MV-4-11 (cell line): ENCODE measurements at places on chromosomes 2 and 18.

GRCh38 chr2:109264595-109265328 lies 135.8 kb downstream of the SH3RF3 start:
- no peak for DNase-seq

DNA sequence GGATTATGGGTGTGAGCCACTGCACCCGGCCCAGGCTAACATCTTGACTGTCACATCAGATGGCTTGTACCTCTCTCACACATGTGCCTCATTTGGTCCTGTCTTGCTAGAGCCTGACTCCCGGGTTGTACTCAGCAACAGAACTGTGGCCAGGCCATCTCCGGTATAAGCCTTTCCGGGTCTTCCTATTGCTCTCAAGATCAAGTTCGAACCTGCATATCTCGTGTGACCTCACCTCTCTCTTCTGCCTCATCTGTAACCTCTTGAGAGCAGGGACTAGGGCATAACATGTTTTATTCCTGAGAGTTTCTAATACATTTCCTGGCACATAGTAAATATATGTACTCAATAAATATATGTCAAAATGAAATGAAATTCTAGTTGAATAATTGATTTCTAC lies 114.0 kb downstream of the ACAA2 start:
- no peak for DNase-seq

- DNase-seq: no peak
Measured at GRCh38 chr2:40396124-40396523, 55.8 kb downstream of the SLC8A1 start.

DNA sequence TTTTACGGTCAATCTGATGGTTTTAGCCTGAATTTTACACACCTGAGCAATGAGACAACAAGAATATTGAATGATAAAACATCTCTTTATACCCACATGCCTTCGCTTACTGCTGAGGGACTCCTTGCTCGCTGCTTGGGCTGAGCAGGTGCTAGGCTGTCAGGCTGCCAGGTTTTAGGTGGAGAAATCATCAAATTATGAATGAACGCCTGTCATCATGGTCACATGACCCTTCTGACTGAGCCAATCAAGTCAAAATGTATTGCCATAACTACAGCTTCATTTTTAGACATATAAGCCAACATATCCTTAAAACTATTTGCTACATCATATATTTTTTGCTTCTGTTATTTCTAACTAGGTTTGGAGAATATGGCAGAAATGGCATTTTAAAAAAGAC lies 274.0 kb downstream of the LNPK start:
- no peak for DNase-seq

- DNase-seq: no peak
Measured at GRCh38 chr2:104788742-104789455, 65.0 kb upstream of the POU3F3 start.

- no peak for DNase-seq
Measured at GRCh38 chr2:109164311-109164710, 35.3 kb downstream of the SH3RF3 start.

GRCh38 chr2:61340242-61340641 lies 130.6 kb downstream of the USP34 start:
- no peak for DNase-seq

DNA sequence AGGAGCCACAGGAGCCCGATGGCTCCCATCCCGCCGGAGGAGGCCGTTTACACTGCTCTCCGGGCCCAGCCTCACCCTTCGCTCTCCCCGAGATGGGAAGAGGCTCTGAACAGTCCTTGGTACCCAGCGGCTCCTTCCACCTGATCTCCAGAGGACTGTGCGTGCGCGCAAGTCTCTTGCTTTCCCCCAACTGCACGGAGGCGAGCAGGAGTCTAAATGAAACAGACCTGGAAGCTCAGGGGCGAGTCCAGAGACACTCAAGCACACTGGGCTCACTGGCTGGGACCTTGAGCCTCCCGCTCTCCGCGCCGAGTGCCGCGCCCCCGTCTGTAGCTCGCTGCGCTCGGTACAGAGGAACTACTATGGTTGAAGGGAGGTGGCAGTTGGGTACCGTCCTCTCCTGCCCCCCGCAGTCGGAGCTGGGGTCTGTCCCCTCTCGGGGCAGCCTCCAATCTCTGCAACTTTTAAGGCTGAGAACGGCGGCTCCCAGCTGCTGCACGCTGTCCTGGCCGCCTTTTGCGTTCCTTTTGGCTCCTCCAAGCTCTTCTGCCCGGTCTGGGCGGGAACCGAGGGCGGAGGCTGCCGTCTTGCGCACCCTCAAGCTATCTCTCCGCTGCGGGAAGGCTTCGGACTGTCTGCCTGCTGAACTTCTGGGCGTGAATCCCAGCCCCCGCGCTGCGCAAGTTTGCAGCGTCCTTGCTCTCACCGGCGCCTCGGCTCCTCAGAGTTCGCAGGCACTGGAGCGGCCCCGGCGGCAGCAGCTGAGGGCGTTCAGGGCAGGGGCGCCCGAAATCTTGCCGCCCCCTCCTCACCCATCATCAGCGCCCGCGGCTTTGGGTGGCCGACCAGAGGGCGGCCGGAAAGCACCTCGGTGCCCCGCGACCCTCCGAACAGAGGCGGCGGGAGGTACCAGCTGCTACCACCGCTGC lies 491 bp downstream of the ALK start:
- DNase-seq: no peak

DNA sequence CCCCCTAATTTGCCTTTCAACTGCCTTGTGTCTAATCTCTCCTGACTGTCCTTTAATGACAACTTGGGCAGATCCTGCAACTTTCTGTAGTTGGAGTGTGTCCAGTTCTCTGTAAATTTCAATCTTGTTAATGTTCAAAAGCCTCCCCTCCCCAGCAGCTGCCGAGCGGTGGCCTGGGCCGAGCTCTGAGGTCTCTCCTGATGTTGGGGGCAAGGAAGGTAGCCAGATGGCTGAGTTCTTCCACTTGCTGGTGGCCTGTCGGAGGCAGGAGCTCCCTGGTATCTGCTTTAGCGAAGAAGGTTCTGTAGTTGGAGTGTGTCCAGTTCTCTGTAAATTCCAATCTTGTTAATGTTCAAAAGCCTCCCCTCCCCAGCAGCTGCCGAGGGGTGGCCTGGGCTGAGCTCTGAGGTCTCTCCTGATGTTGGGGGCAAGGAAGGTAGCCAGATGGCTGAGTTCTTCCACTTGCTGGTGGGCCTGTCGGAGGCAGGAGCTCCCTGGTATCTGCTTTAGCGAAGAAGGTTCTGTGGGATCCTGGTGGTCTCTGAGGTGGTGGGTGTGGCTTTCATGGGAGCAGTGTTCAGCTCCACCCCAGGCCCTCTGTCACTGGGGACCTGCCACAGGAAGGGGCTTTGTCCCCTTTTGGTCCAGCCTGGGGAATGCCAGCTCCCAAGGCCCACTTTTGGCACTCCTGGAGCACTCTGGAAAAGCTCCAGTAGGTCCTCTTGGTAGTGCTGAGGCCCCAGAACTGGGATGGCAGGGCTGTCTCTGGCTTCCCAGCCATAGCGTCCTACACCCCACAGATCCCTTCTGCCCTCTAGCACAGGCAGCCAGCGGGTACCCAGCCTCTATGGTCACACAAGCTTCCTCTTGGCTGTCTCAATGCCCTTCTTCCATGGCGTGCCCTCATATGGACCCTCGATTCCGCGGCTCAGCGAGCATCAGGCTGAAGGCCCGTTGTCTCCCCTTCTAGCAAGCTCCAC lies 211.9 kb downstream of the ALPK2 start:
- no peak for DNase-seq

- DNase-seq: no peak
Measured at GRCh38 chr2:54708584-54709335, 14.7 kb upstream of the EML6 start.

DNA sequence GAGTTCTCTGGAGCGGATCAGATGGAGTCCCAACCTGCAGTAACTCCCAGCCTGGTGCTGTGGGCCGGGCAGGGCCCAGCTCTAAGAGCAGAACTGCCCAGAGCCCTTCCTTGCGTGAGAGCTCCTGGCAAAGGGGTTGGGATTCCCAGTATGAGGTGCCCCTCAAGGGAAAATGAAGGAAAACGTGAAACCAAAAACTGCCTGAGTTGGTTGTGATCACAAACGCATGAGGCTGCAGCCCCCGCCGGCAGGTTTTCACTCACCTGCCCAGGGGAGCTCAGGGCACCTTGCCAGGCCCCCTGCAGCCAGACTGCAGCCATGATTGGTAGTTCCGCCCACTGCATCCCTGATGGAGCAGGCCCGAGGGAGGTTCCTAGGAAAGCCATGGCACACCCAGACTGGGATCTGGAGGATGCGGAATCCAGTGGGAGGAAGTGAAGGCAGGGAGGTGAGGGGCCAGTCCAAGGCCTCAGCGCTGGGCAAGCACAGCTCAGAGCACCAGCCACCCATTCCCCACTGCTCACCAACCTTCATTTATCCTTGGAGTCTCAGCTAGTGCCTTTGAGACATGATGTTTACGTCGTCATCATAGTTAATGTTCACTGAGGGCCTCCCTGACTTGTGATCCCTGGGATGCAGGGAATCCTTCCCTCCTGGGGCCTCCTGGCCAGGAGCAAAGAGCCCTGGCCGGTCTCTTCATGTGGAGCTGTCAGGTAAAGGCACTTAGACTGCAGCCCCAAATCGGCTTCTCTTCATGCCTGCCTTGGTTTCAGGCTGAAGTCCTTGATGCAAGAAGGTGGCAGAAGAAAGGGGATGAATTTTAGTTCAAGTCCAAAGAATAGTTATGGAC lies 103.2 kb downstream of the INHBB start:
- no peak for DNase-seq

DNA sequence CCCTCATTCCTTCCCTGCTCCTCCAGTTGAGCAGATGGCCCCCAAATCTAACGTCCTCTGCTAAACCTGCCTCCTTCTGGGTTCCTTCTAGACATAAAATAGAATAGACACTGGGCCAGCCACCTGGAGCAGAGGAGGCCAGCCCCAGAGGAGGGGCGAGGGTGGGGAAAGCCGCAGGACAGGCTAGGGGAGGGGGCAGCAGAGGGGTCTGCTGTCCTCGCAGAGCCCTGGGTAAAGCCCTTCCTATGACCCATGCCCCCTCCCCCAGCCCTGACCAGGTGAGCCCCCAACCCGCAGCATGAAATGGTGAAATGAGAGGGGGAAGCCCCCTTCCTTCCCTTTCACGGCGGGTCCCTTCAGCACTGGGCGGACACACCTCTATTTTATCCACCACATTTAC lies 7.8 kb downstream of the MFSD2B start:
- DNase-seq: no peak

- no peak for DNase-seq
Measured at GRCh38 chr2:120452945-120453634, 107.2 kb downstream of the INHBB start.

DNA sequence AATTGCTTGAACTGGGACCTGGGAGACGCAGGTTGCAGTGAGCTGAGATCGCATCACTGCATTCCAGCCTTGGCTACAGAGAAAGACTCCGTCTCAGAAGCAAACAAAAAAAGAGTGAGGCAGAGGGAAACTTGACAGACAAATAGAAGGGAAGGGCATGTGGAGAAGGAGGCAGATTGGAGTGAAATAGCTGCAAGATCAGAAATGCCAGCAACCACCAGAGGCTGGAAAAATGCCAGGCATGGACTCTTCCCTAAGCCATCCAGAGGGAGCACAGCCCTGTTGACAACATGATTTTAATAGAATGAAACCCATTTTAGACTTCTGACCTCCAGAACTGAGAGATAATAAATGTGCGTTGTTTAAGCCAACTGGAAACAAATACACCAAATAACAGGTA lies 447.2 kb upstream of the SPHKAP start:
- no peak for DNase-seq

DNA sequence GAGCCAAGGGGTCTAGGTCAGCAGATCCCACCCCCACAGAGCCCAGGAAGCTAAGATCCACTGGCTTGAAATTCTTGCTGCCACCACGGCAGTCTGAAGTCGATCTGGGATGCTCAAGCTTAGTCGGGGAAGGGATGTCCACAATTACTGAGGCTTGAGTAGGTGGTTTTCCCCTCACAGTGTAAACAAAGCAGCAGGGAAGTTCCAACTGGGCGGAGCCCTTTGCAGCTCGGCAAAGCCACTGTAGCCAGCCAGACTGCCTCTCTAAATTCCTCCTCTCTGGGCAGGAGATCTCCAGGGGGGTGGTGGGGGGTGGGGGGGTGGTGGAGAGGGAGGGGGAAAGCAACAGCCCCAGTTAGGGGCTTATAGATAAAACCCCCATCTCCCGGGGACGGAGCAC lies 419.5 kb downstream of the NUP35 start:
- DNase-seq: no peak

DNA sequence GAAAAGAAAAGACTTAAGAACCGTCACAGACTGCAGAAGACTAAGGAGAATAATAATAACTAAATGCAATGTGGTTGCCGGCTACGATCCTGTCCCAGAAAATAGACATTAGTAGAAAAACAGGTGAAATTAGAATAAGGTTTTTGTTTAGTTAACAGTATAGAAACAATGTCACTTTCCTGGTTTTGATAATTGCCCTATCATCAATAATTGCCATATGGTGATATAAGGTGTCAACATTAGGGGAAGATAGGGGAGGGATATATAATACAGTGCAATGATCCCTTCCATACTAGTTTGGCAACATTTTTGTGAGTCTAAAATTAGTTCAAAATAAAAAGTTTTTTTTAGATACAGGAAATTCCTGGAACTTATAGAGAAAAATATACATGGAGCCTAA lies 144.8 kb downstream of the SATB2 start:
- DNase-seq: no peak

GRCh38 chr2:124824441-124824840 lies 799.4 kb downstream of the CNTNAP5 start:
- no peak for DNase-seq

GRCh38 chr2:23620841-23621341 lies 235.9 kb downstream of the KLHL29 start:
- no peak for DNase-seq

DNA sequence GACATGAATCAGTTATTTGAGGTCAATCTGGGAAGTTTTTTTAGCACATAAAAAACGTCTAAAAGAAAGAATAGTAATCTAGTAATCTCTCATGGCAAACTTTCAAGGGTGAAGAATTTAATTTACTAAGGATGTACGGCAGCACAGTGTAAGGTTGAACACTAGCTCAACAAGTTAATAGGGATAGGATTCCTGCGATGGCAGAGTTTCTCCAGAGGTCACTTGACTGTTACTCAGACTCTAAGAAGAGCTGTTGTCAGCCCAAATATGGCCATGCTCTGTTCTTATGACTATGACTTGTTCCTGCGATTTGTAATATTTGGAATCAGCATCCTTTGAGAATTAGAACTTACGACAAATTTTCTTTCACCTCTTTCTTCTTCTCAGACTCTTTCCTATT lies 553.3 kb upstream of the TNP1 start:
- DNase-seq: no peak

GRCh38 chr18:58584200-58585127 lies 44.4 kb downstream of the ALPK2 start:
- DNase-seq: peak; percentile 54

DNA sequence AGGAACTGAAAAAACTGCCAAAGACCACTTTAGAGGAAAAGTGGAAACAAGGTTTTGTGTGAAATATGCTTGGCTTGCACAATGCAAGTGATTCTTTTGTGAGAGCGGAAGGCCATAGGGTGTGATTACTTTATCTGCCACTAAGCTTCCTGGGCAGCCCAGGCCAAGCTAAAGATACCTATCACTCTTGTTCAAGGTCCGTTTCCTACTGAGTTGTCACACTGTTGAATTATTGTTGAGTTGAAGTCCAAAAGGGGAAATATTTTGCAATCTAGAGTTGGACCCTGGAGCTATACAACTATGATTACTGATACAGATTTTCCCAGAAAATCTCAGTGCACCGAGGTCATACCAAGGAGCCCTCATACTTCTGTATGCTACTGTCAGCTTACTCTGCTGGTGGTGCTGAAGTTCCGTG lies 72.7 kb upstream of the CTAGE1 start:
- DNase-seq: peak; percentile 0
